ENCODE measurements at places on chromosomes 7 and 10.

GRCh38 chr10:30493609-30494530 is 59.9 kb downstream of the MAP3K8 start:
- DNase-seq, result no peak

GRCh38 chr7:2607122-2607922 is 24.5 kb upstream of the TTYH3 start:
- DNase-seq, result no peak

DNA sequence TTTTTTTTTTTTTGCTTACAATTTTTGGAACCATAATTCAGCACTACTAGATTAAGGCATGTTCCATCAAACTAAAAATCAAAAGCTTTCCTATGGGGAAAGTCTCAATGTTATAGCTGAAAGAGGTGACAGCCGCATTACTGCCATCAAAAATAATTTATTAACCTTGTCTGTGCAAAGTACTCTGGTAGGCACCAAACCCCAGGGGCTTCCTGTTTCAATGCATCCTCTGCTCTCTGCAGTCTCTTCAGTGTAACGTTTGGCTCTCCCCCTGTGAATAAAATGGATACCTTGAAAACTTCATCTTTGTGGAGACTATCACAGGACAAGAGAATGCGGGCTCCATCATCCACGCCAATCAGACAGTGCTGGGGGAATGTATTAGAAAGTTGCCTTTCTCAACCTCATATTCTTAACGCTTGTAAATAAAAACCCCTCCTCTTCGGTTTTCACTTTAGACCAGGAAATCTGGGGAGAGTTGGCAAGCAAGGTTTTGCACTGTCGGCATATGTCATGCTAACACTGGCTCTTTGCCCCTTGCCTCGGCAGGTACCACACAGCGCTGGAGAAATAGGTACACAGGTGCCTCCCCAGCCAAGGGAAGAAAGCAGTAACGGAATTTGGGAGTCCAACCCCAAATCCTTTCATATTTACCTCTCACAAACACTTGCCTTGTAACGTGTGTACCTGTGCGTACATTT is 1.6 kb upstream of the NRG3 start:
- DNase-seq, result no peak

GRCh38 chr10:16674147-16674703 is 143.0 kb downstream of the RSU1 start:
- no peak for DNase-seq

DNA sequence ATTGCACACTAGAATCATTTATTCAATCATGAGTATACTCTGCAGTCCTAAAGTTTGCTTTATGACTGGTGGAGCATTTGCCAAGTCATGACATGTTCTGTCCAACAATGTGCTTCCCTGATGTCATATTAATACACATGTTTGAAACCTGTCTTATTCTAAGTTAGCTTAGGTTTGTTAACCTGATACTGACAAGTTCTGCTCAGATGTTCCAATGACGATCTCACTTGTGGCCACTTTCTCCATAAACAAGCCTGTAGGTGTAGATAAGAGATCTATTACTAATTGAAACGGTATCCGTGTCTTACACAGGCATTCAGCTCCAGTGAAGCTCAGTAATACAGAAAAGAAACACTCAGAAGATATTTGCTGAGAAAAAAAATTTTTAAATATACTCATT is 64.9 kb downstream of the GPR37 start:
- DNase-seq, result no peak

DNA sequence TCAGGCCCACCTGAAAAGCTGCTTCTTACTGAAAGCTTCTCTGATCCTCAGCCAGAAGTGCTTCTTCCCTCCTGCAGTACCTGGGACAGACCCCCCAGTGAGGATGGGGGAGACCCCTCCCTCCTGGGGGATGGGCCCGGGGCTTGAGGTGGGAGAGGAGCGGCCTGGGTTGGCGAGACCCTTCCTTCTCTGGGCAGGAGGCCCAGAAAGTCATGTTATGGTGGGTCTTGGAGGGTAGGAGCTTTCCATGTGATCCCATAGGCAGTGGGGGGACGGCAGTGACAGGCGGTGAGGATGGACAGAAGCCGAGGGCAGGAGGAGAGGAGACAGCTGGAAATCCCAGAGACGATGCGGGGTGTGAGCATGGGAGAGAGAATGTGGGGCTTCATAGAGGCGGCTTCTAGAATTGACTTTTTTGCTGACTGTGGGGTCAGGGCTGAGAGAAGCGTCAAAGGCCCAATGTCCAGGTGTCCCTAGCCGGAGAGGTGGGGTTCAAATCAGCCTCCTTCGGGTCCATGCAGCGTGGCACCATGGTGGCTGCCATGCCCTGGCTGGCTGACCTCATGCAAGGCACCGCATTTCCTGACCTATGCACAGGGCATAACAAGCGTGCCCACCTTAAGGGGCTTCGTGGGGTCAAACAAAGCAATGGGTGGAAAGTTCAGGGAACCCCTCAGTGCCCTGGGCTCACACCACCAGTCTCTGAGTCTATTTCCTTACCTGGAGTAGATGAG is 154.0 kb downstream of the UBE2H start:
- DNase-seq, result no peak

DNA sequence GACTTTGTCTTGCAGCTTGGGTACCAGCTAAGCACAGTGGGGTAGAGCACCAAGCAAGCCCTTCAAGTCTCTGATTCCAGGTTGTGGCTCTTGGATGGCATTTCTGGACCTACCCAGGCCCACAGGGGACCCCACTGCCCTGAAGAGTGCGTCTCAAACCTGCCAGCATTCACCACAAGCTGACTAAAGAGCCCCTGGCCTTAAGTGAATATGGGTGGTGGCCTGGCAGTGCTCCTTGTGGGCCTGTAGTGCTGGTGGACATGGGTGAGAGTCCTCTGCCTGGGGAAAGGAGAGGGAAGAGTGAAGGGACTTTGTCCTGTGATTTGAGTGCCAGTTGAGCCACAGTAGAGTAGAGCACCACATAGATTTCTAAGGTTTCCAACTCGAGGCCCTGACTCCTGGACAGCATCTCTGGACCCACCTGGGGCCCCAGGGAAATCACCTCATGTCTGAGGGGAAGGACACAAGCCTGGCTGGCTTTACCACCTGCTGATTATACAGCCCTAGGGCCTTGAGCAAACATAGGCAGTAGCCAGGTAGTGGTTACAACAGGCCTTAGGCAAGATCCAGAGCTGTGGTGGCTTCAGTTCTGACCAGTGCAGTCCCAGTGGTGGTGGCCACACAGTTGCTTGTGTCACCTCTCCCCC is 23.7 kb downstream of the GSDME start:
- no peak for DNase-seq

DNA sequence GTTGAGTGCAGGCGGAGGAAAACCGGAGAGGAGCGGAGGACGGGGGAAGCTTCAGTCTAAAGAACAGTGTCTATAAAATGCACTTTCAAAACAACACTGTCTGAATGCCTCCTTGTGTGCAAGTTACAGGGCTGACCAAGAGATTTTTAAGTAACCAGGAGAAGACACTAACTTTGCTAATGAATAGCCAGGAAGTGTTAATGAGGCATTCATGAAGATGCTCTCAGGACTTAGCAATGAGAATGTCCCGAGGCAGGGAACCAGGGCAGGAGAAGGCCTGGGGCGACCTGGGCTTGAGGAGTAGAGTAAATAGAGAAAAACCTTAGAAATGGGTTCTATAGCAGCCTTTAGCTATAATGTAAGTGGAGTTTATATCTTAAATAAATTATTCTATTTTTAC is 312.1 kb downstream of the SKIDA1 start:
- no peak for DNase-seq

All from endothelial cell (in vitro differentiated cells).